ENCODE measurements at places on chromosomes 13 and 19. TPM values are rescaled to one million over a fixed set of nuclear protein-coding genes. Genes with fewer than 3 reads are reported as not detected.

Gene RNF225
- 0.14 TPM for total RNA-seq

Gene PCDH9
- 8.7 TPM for total RNA-seq

Gene RASIP1
- 0.43 TPM for total RNA-seq

Gene S1PR4
- 0.12 TPM for total RNA-seq

Gene ERICH6B
- total RNA-seq = not detected

Gene ATP8B3
- 2.9 TPM for total RNA-seq

Gene PRTN3
- 0.28 TPM for total RNA-seq

Gene CERS1
- 5.7 TPM for total RNA-seq

Gene MYPOP
- total RNA-seq = 12.1 TPM

Gene ZMYM2
- 21.6 TPM for total RNA-seq

Gene DACT3
- total RNA-seq = 0.39 TPM

Gene SLC7A9
- total RNA-seq = 0.67 TPM
